Activated CD4-positive, alpha-beta T cell treated with anti-CD3 and anti-CD28 coated beads for 36 hours (primary cell): ENCODE measurements at places on chromosomes 12 and 14.

DNA sequence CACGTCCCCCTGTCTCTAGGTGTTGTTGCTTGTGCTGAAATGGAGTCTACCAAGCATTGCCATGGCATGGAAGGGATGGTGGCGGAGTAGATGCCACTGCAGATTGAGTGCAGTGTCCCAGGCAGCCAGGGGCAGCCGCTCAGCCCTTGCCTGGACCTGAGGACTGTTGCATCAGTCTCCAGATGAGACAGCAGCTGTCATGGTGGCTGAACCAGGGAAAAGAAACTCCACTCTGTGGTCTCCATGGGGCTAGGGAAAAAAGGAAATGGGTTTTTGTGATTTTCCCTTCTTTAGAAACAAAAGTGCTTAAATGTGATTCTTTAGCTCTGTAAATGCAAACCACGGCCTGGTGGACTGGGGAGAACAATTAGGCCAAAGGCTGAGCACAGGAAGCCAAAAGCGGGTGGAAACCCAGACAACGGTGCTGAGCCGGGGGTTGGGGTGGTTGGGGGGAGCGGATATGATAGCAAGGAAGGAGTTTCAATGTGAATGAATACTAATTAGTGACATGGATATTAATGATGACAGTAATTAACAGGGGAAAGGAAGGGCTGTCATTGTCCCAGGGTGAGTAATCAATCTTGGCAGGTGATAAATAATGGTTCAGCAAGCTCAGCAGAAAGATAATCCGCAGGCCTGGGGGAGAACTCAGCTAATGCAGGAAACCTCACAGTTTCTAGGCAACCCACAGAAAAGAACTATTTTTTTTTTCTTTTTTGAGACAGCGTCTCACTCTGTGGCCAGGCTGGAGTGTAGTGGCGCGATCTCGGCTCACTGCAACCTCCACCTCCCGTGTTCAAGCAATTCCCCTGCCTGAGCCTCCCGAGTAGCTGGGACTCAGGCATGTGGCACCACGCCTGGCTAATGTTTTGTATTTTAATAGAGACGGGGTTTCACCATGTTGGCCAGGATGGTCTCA lies 442.6 kb downstream of the DPF3 start:
- peak; percentile 61 for DNase-seq

GRCh38 chr12:5977556-5977955 lies 32.5 kb upstream of the ANO2 start:
- DNase-seq, result no peak

DNA sequence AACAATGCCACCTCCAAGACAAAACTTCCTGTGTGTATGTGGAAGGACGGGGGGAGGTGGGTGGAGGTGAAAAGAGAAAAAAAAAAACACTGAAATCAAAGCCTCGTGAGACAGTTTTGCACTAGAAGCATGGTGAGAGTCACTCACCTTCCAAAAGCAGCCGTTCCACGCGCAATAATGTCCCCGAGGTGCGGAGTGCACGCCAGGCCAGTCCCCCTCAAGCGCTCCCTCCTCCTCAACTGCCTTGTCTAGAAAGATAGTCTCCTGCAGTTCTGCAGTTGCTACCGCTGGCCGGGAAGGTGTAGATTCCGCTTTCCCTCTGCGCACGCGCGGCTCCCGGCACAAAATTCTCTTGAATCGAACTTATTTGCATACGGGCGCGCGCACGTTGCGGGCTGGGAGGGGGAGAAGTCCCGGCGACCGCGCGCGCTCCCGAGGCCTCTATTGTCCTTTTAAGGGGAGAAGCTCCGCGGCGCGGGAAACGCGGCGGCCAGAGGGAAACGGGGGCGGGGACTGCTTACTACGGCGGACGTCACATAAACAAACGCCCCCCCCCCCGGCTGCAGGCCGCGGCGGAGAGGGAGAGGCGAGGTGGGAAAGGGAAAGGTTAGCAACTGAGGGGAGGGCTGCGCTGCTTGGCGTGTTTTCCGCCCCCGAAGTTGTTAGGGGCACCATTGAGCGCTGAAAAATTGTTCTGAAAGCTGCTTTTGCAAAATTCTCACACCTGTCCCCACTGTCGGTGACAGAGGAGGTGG lies at the start of gene SINHCAF:
Gene SINHCAF (minus strand): TSS at position 274 of the 755 bp plus-strand sequence. CDS start 27,946 bp downstream, outside the sequence.
- peak; percentile 100 for DNase-seq

DNA sequence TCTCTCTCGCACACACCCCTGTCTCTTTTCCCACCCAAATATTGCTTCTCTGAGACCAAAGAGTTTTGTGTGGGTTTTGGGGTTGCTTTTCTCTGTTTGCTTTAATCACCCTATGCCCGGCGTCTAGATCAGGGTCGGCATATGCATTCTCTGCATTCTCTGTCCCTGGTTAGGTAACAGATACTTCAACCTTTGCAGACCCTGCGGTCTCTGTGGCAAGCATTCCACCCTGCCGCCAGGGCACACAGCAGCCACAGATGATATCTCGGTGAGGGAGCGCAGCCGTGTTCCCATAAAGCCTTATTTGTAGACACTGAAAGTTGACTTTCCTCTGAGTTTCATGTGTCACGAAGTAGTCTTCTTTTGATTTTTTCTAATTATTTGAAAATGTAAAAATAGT lies 110.4 kb upstream of the FZD10 start:
- no peak for DNase-seq

GRCh38 chr14:64845878-64846277 lies 33.8 kb downstream of the SPTB start:
- no peak for DNase-seq

GRCh38 chr12:41558671-41559070 lies 370.6 kb downstream of the PDZRN4 start:
- DNase-seq, result no peak

DNA sequence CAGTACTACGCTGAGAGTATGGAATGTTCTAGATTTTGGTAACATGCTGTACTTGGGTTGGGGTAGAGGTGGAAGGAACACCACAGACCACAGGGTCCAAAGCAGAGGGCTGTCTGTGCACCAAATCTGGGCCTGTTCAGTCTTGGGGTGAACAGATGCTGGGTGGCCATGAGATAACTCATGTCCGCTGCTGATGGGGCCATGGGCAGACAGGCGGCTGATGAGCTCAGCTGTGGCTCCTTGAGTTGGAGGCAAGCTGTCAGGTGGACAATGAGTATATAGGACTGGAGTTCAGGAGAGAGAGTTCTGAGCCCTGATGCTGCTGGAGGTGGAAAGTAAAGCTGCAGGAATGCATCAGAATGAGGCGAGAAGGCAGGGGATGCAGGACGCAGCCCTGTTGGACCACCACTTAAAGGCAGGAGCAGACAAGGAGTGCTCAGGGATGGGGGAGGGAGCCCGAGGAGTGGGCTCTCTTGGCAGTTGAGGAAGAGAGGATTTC lies 6.2 kb downstream of the SMIM41 start:
- DNase-seq, result no peak

DNA sequence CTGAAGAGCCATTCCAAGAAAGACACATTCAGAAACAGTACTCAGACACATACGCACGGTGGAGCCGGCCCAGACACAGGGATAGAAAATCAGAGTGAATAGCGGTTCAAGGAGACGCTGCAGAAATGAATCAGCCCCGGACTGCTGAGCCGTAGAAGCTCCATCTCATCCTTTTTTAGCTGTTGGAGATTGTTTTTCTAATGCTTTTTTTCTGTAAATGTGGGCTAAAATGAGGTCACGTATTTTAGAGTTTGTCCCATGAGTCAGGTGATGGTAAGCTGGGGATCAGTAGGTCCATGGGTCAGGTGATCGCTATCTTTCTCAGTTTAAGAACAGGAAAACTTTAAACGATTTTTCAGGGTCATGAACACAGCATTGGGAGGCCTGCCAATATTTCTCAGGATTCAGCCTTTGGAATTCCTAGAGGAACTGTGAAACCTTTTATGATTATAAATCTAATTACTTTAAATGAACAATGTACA lies 202.4 kb downstream of the ITPR2 start:
- no peak for DNase-seq

GRCh38 chr12:46470036-46470627 lies 97.6 kb upstream of the SLC38A2 start:
- DNase-seq, result peak; percentile 52

- DNase-seq, result no peak
These were observed 3.3 kb downstream of the DLK1 start for GRCh38 chr14:100729982-100730381.

DNA sequence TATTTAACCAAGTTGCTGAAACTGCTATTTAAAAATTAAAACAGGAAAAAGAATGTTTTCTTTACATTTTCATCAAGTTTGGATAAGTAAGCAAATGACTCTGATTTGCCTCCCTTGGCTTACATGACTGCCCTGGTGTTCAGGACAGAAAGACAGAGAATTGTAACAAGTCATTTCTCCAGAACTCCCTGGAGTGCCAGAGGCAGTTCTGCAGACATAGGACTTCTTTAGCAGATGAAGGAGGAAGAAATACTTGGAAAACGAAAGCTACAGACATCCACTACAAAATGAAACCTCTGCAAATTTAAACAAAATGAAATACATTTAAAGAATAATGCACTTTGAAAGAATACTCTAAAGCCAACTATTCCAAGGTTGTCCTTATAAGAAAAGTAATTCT lies 253.9 kb downstream of the LRFN5 start:
- DNase-seq, result no peak

GRCh38 chr14:103332143-103332919 lies 1.7 kb upstream of the EIF5 start:
- no peak for DNase-seq

GRCh38 chr12:107288414-107289127 lies 195.2 kb upstream of the CRY1 start:
- DNase-seq, result no peak

DNA sequence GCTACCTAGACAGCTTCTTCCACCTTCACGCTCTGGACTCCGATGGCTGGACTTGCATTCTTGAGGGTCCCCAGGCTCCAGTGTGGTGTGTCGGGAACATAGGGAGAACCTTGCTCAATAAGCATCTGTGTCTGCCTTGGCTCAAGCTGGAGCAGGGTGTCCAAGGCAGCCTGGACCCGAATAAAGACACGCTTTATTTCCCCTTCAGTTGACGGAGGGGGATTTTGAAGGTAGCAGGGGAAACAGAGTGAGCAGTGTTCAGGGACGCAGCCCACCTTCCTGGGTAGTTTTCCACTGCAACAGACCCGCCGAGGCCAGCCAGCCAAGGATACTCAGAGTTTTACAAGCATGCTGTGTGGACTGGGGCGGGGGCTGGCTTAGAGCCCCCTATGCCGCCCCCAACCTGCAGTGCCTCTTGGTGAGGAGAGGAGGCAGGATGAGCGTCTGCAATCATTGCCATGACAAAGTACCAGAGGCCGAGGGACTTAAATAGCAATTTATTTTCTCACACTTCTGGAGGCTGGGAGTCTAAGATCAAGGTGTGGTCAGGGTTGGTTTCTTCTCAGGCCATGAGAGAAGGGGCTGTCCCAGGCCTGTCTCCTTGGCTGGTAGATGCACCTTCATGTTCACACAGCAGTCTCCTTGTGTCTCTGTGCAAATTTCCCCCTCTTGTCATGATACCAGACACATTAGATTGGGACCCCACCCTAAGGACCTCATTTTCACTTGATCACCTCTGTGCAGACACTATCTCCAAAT lies 201.2 kb downstream of the CHST11 start:
- DNase-seq, result no peak

GRCh38 chr14:96187216-96188031 lies 17.2 kb upstream of the BDKRB2 start:
- no peak for DNase-seq

- no peak for DNase-seq
These were observed 26.2 kb downstream of the EGLN3 start for GRCh38 chr14:33924566-33925100.

GRCh38 chr12:70627677-70628076 lies 9.6 kb downstream of the PTPRB start:
- no peak for DNase-seq

GRCh38 chr12:117885211-117885610 lies 83.6 kb downstream of the KSR2 start:
- DNase-seq, result no peak

DNA sequence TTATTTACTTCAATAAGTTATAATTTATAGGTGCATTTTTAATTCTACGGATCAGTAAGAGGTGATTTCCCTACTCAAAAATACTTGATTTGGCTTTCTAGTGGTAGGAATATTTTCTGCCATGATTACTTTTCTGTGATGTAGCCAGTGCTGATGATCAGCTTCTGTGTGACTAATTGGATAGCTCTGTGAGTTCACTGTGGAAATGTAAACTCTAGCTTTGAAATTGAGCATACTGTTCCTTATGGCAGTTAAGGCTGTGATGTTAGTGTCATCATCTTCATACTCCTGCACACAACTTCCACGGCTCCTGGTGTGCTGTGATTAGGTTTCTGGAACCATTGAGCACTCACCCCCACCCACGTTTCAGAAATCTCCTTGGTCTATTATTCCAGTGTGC lies 48.2 kb downstream of the PLEKHA5 start:
- no peak for DNase-seq

GRCh38 chr14:80784820-80785219 lies 156.7 kb downstream of the CEP128 start:
- DNase-seq, result no peak

GRCh38 chr12:106081606-106082005 lies 57.1 kb downstream of the NUAK1 start:
- DNase-seq, result no peak

DNA sequence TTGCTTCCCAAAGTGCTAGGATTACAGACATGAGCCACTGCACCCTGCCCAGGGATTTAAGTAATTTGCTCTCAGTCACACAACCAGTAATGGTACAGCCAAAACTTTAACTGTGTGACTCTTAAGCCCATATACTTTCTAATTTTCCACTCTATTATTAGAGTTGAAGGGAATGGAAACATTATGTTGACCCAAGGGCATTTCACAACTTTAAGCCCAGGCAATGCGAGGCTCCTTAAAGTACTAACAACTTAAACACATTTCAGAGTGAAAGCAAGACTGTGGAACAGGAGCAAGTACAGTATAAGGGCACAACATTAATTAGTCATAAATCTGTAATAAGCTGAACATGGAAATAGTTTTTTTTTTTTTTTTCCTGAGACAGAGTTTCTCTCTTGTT lies 39.8 kb downstream of the BAZ1A start:
- DNase-seq, result no peak

DNA sequence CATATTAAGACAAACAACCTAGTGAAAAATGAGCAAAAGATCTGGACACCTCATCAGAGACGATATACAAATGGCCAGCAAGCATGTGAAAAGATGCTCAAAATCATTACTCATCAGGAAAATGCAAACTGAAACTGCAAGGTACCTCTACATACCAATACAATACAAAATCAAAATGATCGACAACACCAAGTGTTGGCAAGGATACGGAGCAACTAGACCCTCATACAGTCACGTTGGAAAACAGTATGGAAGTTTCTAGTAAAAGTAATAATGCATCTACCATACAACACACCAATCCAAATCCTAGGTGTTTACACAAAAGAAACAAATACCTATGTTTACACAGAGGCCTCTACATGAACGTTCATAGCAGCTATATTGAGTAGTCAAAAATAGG lies 99.9 kb downstream of the IPO8 start:
- DNase-seq, result no peak
